Umbilical cord (tissue), 2 donors: ENCODE measurements at places on chromosomes 1 and 21.

- no peak for DNase-seq
Observed at GRCh38 chr1:157770442-157771043, 6.4 kb downstream of the FCRL2 start.

DNA sequence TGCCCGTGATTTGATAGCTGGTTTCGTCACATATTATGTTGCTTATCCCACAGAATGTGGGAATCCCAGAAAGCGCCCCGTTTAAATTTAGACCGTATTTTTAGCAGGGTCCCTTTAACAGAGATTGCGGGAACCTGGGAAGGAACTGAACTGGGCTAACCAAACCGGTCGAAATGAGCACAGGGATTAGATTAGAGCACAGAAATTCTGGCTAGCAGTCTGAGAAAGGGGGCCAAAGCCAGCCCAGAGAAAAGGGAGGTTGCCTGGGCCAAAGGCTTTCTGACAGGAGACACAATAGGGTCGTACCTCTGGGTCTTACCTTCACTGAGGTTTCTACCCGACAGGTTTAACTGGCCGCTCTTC, 327 bp downstream of the LRRC40 start:
- no peak for DNase-seq

DNA sequence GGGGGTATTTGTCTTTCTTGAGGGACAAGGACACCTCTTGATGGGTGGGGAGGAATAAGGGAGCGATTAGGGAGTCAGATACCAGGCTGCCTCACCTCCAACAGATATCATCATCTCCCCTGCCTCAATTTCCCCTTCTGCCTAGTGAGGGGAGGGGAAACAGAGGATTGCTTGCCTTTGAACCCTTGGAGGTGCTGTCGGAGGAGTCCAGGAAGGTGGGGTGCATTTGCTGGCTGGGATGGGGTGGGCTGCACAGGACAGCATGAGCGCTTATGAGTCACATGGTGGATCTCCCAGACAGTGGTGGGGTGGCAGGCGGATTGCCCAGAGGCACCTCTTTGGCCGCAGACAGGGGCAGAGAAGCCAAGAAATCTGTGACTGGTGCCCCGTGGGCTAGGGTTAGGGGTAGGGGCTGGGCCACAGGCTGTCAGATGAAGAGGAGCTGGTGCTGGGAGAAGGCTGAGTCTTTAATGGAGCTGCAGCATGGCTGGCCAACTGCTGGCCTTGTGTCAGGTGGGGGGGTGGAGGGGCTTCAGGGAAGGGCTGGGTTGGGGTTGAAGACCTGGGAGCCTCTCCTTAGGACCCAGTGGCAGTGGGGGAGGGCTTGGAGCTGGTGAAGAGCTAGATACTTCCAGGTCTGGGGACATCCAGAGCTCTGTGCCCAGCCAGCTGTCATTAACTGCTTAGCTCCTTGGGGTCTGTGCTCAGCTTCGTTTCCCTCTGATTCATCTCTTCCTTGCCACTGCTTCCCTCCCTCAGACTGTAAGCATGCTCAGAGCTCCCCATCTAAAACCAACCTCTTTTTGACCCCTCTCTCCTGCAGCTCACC, 7.0 kb upstream of the ADORA1 start:
- DNase-seq: no peak

DNA sequence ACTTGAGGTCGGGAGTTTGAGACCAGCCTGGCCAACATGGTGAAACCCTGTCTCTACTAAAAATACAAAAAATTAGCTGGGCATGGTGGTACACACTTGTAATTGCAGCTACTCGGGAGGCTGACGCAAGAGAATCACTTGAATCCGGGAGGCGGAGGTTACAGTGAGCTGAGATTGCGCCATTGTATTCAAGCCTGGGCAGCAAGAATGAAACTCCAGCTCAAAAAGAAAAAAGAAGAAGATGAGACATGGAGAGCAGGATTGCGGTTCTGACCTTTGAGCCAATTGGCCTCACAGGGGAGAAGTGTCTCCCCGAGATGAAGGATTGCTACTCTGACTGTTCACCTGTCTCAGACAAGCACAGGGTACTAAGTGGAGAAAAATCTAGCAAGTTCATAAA, 6.6 kb downstream of the SCCPDH start:
- DNase-seq: no peak

DNA sequence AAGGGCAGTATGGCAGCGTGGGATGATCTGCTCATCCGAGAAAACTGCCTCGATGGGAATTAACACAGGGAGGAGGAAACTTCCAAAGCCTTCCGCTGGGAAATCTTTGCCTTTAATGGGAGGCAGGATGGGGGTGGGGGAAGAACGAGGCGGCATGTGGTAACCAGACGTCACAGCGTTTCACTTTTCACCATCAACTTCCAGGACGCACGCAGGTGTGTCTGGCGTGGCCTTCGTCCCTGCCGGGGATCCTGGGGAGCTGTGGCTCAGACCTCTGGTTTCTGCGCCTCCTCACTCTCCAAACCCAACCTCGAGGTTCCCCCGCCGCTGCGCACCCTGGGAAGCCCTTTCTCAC, 282 bp downstream of the RSPH1 start:
- no peak for DNase-seq

GRCh38 chr1:223135176-223135942, 7.7 kb downstream of the TLR5 start:
- peak; percentile 29 for DNase-seq

- DNase-seq: peak; percentile 71
Observed at GRCh38 chr1:154431586-154432373, 26.6 kb downstream of the IL6R start.

- no peak for DNase-seq
Observed at GRCh38 chr21:42601656-42602055, 51.8 kb upstream of the PDE9A start.

DNA sequence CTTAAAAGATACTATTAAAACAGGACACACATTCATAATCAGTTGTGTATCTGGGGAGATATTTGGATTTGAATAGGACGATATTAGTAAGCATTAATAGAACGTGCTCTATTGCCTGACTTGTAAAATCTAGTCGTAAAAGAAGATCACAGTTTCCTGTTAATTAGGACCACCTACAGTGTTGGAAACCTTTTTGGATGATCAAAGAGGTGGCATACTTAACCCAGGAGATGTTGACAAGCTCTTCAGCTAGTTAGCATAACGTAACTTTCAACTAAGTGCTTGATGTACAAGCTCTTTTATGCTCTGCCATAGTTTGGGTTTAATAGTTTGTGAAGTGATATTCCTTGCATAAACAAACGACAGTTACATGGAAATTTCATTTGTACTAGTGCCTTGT, 293.3 kb upstream of the NR5A2 start:
- DNase-seq: no peak

- DNase-seq: no peak
Observed at GRCh38 chr1:21468599-21468998, 28.7 kb downstream of the NBPF3 start.

GRCh38 chr1:47753808-47754207, 243.4 kb downstream of the TRABD2B start:
- no peak for DNase-seq

DNA sequence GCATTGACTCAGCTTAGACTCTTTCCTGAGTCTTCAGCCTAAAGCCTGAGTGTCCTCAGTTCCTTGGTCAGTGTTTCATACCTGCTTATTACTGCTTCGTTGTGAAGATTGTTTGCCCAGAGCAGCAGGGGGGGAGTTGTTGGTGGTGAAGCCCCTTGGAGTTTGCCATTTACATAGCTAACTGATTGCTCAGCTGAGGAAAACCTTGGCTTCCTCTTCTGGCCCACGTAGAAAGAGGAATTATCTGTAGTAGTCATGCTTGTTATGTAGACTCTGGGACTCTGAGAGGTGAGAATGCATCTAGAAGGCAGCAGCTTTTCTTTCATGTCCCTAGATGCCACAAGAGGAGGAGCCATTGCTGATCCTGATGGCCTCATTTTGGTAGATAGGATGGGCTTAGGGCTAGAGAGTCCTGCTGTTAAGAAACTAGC, 125.9 kb downstream of the MAST2 start:
- peak; percentile 52 for DNase-seq

DNA sequence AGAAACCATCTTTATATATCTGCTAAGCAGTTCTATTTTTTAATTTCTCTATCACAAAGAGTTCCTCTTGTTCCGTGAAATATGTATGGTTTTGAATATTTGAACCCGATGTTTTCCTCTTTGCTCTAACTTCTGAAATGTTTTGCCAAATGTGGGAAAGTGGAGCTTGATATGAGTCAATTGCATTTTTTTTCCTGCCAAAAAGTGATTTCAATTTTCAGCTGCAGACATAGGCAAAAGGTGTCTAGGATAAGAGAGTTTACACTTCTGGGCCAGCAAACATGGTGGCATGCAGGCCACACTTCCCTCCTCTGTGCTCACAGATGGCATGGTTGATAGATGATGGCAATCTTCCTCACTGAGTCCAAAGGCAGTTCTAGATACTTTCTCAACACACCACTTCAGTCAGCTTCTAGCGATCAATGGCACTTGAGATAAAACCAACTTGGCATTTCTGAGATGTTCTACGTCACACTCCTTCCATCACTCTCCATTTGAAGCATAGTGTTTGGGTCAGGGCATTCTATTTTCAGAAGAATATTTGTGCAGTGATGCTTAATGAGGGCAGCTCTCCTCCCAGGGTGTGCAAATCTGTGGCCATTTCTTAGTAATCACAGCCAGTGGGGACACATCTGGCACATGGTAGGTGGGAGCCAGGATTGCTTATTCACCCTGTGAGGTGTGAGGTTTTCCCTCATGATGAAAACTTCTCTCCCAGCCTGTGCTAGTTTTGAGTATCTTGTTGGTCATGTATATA, 54.4 kb upstream of the SCAF4 start:
- DNase-seq: no peak

- DNase-seq: no peak
Observed at GRCh38 chr1:156673387-156674121, 3.7 kb downstream of the NES start.

- peak; percentile 5 for DNase-seq
Observed at GRCh38 chr1:116228511-116228910, 117.3 kb downstream of the MAB21L3 start.

- DNase-seq: no peak
Observed at GRCh38 chr21:30189773-30190172, 23.2 kb upstream of the CLDN17 start.

DNA sequence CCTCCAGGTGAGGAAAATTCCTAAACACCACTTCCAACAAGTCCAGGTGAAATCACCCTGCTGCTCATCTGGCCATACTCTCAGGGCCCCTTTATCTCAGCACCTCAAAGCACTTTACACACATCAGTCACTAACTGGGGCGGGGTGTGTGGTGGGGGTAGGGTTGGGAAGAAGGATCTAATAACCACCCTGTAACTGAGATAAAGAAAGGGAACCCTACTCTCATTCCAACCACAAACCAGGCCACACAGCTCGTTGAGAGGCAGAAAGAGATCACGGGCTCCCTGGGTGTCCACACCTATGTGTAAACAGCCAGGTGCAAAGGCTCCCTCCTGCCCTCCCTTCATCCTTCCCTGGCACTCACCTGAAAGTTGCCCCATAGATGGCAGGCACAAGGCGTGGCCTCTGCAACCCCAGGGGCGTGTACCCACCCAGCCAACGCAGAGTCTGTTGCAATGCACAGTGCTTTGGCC, 20.4 kb downstream of the GPR161 start:
- DNase-seq: no peak

DNA sequence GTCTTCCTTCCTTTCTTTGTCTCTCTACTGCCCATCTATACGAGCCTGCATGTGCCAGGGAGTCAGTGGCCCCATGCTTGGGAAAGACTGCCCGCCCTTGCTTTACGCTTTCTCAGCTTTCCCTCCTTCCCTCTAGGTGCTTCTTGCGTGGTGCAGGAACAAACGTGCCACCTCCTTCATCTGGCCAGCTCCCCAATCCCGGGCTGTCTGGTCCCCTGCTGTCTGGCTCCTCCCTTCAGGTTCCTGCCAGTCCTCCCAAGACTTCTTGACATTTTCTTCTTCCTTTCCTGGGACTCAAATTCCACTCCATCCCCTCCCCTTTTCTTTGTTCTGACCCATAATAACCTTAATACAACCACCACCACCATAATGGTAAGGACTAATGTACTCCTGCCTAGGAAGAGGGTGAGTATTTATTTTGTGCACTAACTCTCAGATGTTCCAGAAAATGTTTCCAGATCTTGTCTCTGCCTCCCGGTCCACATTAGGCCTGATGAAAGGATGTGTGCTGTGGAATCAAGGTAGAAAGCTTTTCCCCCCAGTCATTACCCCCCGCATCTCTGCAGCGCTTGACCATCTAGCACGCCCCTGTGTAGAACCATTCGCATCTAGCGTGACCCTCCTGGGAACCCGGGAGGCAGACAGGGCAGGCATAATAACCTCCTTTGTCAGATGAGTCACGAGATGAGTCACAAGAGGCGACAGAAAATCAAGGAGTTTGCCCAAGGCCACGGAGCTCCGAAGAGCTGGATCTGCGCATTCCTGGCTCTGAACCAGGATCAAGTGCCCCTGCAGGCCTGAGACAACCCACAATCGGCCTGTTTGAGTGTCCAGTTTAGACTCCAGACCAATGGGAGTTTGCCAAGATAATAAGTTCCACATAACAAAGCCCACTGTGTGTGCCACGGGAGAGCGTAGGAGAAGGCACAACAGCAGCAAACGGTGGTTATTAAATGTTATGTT, 60.1 kb upstream of the NEK2 start:
- peak; percentile 24 for DNase-seq

GRCh38 chr1:56473582-56474270, 105.6 kb downstream of the PLPP3 start:
- no peak for DNase-seq

- no peak for DNase-seq
Observed at GRCh38 chr1:33363470-33363861, 42.6 kb upstream of the A3GALT2 start.

DNA sequence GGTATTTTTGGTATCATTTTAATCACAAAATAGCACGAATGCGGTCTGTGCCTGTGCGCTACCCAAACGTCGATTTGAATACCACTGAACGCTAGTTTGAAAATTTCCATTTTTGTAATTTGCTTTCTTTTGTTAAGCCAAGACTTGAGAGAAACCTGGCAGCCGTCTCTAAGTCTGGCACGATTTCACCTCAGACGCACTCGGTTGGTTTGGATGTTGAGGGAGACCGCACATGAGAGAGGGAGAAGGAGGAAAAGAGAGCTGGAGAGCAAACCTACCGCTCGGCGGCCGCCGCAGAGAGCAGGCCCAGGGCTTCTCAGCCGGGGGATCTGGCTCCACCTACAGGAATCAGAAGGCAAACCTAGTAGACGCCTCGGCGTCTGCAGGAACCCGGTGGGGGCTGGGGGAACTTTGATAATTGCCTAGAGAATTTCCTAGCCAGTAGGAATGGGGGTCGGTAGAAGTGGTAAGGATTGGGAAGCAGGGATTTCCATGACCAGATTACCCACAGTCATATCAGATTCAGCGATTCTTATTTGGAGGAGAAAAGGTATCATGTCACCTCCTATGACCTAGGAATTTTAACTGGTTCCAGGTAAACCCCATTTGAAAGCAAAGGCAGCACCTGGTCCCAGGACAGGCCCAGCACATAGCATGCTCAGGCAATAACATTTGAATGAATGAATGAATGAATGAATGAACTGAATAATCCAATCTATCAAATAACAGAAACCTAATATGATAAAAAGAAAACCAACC, 83.2 kb downstream of the TM2D1 start:
- DNase-seq: peak; percentile 49

GRCh38 chr1:54777431-54777830, 13.1 kb upstream of the PARS2 start:
- no peak for DNase-seq
